ENCODE measurements at places on chromosomes 4 and X. TPM values are rescaled to one million over a fixed set of nuclear protein-coding genes. Genes with fewer than 3 reads are reported as not detected.

TMEM150C gene
- 24.6 TPM for total RNA-seq

L1CAM gene
- total RNA-seq: 57.3 TPM

TMPRSS11D gene
- 0.71 TPM for total RNA-seq

FAM120C gene
- 12.6 TPM for total RNA-seq

DDX53 gene
- not detected for total RNA-seq

PABPC1L2B gene
- total RNA-seq: 0.38 TPM

UGT2B11 gene
- total RNA-seq: not detected

PGAM4 gene
- total RNA-seq: not detected

CRMP1 gene
- 148 TPM for total RNA-seq

VSIG1 gene
- total RNA-seq: 0.33 TPM

APELA gene
- total RNA-seq: 2.7 TPM

RIPPLY1 gene
- total RNA-seq: not detected

GJB1 gene
- total RNA-seq: 0.49 TPM

HSFX4 gene
- total RNA-seq: not detected

APLN gene
- total RNA-seq: 2.8 TPM

AWAT2 gene
- total RNA-seq: not detected

WDFY3 gene
- total RNA-seq: 205 TPM

RNF212 gene
- total RNA-seq: 1.6 TPM

NWD2 gene
- total RNA-seq: 9.1 TPM

FAM149A gene
- total RNA-seq: 14.5 TPM

ADGRG4 gene
- total RNA-seq: not detected

TKTL2 gene
- 0.33 TPM for total RNA-seq

PDZD4 gene
- total RNA-seq: 44.0 TPM

ERCC6L gene
- 2.7 TPM for total RNA-seq

SLC16A2 gene
- 17.8 TPM for total RNA-seq

NLGN3 gene
- total RNA-seq: 20.5 TPM

TXK gene
- 2.9 TPM for total RNA-seq

BTK gene
- 3.1 TPM for total RNA-seq

CWH43 gene
- total RNA-seq: 1.4 TPM

DGKK gene
- total RNA-seq: 0.16 TPM

CYP4V2 gene
- 38.9 TPM for total RNA-seq

SPON2 gene
- total RNA-seq: 69.1 TPM

CYP2U1 gene
- total RNA-seq: 13.5 TPM

NXF2 gene
- total RNA-seq: not detected

FATE1 gene
- not detected for total RNA-seq

FBXW7 gene
- 243 TPM for total RNA-seq

LRRC66 gene
- total RNA-seq: 0.66 TPM

TLR10 gene
- total RNA-seq: 0.71 TPM

MAGEE2 gene
- 1.5 TPM for total RNA-seq

Data from camera-type eye (tissue), 1 donor.